ENCODE measurements at places on chromosomes 2 and 18.

GRCh38 chr2:135066710-135067109 is 14.6 kb downstream of the RAB3GAP1 start:
- no peak for DNase-seq

DNA sequence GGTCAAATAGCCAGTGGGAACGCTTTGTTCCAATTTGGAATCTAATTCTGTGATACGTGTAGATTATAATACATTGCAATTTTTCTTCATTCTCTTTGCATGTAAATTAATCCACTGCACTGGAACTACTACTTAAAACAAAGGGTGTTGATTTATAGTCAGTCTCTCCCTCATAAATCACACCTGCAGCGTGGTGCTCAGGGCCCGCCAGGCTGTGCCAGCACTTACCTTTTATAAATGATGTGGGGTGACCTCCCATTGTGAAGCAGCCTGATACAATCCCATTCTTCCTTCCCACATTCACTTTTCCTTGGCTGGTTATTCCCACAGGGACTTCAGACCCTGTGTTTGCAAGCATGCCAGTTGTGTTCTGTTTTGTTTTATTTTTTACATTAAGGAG is 302.3 kb upstream of the ID2 start:
- DNase-seq = no peak

DNA sequence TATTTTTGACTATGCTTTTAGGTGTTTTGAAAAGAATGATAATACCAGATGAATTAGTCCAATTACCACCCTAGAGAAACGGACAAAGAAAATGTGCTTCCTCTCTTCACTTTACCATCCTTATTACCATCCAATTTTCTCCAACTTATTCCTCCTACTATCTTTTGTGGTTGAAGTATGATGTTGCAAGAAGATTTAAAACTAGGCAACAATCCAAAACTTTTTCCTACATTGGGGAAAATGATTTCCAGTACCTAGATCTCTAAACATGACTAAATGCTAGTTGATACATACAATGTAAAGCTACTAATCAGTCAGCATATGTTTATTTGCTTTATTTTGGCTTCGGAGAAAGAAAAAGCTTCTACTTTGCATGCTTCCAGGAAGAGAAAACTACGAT is 355.0 kb upstream of the LYPD1 start:
- DNase-seq = no peak

DNA sequence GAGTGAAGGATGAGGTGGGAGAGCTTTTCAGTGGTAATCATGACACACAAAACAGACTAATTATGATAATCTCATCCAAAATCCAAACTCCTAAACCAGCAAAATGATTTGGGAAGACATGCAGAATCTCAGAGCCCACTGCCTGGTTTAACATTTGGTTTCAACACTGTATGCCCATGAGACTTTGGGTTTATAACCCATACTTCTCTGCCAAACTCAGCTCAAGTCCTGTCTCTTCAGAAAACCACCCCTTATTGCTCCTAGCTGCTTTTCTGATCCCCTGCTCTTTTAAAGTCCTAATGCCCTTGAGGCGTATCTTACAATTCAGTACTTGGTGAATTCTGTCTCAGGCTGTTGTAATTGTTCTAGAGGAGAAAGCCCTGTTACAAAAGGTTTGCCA is 593.0 kb upstream of the ID2 start:
- no peak for DNase-seq

- DNase-seq = no peak
Observed at GRCh38 chr18:48767090-48767690, 183.6 kb downstream of the SMAD7 start.

- DNase-seq = no peak
Observed at GRCh38 chr2:134023854-134024253, 230.0 kb upstream of the MGAT5 start.

DNA sequence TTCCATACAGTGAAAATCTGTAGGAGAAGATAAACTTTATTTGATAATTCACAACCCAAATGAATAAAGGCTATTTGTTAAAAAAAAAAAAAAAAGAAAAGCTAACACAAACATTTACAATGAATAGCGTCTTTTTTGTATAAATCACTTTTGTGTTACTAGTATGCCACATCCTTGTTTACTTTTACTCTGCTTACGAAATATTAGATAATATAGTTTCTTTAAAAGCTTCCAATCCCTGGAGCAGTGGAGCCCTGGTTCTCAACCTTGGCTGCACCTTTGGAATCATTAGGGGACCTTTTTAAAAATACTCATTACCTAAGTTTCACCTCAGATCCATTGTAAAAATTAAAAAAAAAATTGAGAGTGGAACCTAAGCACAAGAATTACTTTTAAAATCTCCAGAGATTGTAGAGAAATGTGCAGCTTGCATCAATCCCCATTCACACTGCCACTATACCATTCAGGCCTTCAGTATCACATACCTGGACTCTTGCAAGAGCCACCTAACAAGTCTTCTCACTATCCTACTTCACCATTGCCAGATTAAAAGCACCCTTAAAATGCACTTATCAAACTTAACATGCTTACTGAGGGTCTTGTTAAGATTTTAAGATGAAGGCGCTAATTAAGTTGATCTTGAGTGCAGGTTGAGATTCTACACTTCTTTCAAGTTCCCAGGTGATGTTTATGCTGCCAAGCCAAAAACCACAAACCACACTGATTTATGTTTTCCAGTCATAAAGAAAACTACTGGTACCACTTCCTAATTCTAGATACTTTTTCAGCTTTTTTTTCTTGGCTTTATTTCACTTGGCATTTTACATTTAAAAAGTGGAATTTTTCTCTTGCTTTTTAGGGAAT is 59.7 kb upstream of the ZC3H15 start:
- DNase-seq = no peak

- peak; percentile 60 for DNase-seq
Observed at GRCh38 chr2:84970868-84971509, at the start of gene KCMF1. KCMF1 (plus strand) TSS chr2:84971161; CDS start chr2:84971452, 291 bp downstream.

GRCh38 chr2:173972636-173973035 is 7.5 kb upstream of the SP3 start:
- DNase-seq = no peak

DNA sequence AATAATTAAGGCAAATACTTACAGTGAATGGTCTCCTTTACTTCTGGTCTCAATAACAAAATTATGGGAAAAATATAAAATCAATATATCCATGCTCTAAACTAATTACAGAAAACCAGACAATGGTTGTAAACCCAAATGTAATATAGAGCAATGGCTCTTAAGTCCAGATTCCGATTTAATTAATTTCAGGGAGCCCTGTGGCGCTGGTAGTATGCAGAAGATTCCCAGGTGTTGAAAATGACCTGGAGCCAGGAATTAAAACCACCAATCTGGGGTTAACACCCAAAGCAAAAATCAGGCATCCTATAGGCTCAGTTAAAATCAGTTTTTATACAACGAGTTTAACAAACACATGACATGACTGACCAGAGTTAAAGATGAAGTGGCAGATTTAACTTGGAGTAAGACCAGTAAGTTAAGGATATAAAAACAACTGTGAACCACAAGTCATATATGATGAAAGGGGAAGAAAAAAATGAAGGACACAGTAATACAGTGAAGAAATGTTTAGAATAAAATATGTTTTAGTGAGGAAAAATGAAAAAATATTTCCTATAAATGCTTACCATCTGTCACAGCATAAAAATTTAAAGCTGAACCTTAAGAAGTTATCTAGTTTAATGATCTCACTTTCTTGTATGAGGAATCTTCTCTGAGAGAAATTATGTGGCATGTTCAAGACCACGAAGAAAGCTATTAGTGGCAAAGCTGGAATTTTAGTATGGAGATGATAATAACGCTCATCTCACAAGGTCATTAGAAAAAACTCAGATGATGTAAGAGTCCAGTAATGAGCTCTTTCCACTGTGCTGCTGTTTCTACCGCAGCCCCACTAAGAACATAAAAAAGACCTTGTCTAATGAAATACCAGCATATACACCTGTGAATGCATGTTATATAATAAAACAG is 45.8 kb upstream of the FLACC1 start:
- DNase-seq = no peak

DNA sequence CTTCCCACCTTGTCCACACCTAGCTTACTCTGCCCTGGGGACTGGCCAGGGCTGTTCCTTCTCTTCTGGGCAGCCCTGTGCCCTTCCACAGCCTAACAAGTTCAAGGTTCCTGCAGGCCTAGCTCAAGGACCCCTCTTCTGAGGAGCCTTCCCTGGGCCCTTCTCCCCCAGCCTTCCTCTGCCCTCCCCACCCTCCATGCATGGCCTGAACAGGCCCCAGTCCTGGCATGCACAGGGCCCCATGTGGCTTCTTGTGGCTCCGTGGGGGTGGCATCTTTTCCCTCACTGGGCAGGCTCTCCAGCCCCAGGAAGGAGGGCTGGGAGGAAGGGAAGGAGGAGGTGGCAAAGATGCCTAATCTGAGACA is 162.9 kb downstream of the CELF4 start:
- DNase-seq = peak; percentile 73
